Globus pallidus (tissue), 1 donor: ENCODE measurements at places on chromosomes 2 and 18.

DNA sequence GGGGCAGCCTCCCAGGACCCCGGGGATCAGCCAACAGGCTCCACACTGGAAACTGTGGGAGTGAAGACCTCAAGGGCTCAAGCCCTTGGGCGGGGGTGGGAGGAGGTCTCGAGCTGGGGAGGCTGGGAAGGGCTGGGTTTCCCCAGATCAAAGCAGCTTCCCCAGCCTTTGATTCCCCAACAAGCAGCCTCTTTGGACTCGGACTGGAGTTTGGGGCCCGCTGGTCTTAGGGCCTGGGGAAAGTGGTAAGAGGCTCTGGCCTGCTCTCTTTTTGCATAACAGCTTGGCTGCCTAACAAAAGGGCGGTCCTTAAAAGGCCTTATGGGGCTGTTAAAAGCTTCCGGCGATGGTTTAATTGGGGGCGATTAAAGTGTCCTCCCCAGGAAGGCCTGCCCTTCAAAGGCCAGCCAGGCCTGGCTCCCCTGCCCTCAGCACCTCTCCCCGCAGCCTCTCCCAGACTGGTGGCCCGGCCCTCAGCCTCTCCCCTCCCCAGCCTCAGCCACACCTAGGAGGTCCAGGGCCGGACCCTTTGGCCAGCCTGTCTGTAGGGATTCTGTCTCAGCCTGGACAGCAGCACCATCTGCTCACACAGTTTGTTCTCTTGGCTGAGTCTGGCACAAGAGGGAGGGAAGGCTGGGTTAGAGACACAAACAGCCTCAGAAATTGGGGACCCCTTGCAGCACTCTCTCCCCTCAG lies 39.6 kb downstream of the ZFP36L2 start:
- no peak for DNase-seq

DNA sequence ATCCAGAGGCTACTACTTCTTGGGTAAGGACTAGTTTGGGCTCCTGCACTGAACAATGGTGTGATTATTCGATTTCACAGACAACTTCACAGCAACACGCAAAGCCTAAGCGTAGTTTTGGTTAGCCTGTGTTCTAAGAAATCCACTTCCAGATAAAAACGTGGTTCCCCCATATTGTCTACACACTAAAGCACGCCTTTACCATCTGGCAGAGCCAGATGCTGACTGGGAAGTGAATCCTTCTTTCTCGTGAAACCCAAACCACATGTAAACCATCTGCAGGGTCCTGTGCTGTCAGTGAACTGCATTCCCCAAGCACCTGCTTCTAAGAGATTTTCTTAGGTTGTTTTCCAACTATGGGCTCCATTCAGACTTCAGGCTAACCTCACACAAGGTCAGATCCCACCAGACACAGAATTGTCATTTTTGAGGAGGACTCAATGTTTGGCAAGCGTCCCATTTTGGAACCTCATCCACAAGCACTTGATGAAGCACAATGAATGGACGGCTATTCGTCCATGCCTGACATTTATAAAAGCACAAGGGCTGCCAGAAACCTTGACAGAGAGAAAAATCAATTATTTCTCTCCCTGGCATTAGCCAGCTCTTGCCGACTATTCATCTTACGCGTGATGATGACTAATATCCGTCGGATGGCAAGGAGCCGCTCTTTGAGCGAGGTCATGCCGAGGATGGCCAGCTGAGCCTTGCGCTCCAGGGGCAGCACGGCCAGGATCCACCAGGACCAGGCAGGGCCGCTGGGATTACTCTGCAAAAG lies 38.4 kb downstream of the LONRF2 start:
- peak; percentile 42 for DNase-seq

DNA sequence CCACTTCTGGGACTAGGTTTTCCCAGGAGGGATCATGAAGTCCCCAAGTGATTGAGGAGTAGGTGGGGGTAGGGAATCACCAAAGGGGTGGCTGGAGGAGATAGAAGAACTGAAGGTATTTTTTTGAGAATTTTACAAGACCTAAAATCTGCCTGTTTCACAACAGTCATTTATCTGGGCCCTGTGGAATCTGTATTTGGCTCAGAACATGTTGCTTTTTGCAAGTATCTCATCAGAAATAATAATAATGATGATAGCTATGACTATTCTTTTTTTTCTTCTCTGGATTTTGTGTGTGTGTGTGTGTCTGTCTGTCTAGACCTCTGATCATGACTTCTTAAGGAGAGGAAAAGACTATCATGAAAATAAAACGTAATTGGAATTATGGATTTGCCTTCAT lies 13.9 kb downstream of the STON1 start:
- no peak for DNase-seq

DNA sequence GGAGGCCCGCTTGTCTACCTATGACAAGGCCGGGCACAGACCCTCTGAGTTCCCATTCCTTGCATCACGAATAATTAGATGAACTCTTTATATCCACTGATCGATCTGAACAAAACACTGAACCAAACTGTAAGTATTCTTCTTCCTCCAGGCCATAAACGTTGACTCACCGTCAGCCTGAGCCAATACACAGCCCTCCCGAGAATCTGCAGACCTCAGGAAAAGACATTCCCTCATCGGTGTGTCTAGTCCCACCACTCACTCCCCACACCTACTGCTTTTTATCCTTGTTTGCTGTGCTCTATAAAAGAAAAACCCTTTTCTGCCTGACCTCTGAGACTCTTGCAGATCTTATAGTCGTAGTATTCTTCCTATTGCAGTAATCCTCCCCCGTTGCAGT lies 41.0 kb downstream of the TMEM87B start:
- DNase-seq: no peak

DNA sequence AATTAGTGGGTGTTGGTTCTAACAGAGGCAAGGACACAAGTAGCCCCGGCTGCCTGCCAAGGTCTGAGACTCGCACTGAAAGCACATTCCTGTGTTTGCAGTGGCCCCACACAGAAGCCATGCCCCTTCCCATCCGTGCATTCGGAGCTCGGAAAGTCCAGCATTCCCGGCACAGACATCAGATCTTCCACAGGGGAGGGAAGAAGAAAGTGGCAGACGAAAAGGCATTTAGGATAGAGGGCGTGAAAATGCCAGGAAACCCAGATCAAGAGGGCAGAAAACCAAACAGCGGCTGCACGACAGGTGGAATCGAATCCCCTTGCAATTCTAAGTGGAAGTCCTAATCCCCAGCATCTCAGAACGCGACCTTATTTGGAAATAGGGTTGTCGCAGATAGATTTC lies 105.5 kb upstream of the ASB18 start:
- no peak for DNase-seq

- peak; percentile 95 for DNase-seq
Measured at GRCh38 chr2:238263204-238264071, 23.6 kb upstream of the HES6 start.

DNA sequence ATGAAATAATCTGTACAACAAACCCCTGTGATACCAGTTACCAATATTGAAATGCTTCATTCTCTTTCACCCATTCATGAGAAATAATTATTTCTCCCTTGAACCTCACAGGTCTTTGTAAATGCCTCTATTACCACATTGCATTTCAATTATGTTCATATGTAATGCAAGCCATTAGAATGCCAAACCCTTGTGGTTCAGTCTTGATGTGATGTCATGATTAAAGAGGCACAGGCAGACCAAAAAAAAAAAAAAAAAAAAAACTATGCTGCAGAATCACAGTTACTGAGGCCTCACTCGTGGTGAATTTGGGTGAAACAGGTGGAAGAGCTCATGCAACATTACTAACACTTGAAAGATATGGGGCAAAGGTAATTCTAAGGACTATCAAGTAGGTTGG lies 9.4 kb upstream of the EPG5 start:
- DNase-seq: no peak

- DNase-seq: peak; percentile 74
Measured at GRCh38 chr2:113240150-113240914, 38.4 kb downstream of the PAX8 start.

- DNase-seq: peak; percentile 45
Measured at GRCh38 chr2:101253013-101253702, 472 bp downstream of the CNOT11 start.

DNA sequence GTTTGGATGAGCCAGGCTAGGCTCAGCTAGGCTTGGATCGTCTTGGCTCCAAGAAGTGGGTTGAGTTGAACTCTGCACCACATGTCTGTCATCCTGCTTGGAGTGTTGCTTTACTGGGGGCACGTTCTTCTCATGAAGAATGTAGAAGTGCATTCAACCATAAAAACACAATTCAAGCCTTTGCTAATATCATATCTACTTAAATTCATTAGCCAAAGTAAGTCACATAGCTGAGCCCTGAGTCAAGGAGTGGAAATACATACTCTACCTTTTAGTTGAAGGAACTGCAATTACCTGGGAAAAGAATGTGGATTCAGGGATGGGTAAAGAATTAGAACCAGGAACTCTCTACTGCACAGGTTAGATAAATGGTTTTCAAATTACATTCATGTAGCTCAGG lies 360.4 kb upstream of the KCNH7 start:
- DNase-seq: no peak

DNA sequence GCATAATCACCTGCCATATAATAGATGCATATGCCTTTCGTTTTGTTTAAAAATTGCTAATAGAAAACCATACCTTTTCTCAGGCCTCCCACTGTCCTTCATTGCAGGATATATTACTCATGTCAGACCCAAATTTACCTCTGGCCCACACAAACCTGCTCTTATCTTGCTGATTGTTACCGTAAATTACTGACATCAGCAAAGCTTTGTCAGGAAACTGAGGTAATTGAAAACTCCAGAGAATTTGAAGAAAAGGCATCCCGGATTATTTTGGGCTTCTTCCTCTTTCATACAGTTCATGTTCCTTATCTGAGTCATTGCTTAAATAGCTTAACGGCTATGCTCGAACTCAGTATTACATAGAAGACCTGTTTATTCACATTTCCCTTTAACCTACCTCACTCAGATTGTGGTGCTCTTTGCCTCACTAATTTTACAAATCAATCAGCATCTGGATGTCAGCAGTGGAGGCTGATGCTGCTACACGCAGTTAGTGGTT lies 145.7 kb downstream of the ZEB2 start:
- no peak for DNase-seq

- DNase-seq: no peak
Measured at GRCh38 chr18:33128581-33128980, 311.9 kb downstream of the CCDC178 start.

DNA sequence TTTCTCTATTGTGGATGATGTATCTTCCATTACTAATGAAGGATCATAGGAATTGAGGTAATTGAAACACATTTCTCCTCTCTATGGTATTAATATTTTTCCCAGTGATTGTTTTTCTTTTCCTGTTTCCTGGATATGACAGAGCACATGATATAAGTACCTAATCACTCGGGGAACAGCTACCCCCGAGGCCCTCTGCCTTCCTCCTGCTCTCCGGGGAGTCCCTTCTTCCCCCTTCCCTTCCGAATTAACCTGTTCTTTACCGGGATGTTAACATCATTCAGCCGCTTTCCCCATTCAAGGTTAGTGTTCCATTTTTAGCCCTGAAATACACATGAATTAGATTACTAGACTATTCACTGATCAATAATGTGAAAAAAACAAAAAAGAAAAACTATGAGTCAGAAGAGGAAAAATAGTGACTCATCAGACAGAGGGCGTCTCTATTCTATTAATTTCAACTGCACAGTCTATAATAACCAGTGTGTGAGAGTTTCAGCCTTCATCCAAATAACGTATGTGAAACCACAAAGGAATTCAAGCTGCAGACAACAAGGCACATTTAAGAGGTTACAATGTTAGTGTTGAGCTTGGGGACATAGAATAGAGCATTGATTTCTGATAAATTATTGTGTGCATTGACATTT lies 450.8 kb downstream of the DLGAP1 start:
- no peak for DNase-seq

DNA sequence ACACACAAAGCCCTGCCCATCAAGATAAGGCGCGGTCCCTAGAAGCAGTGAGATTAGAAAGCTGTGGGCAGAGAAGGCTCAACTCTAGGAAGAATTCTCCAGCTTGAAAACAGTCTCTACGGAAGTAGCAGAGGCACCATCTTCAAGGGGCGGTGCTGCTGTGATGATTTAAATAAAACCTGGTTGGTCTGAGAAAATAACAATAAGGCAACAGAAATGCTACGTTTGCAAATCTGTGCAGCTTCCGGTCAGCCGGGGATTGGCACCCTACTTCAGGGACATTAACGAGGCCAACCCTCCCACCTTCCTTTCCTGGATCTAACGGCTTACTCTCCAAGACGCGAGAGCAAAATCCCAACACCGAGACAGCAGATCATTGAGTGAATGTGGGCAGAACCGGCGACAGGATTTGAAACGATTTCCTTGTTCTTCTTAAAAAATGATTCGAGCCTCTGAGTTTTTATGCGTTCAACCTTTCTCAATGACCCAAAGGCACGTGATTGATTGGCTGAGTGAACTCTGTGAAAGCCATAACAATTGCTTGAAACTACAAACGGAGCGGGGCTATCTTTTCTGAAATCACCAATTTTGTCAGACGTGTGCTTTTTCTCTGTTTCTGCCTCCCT lies 93.7 kb upstream of the ZNF516 start:
- no peak for DNase-seq

DNA sequence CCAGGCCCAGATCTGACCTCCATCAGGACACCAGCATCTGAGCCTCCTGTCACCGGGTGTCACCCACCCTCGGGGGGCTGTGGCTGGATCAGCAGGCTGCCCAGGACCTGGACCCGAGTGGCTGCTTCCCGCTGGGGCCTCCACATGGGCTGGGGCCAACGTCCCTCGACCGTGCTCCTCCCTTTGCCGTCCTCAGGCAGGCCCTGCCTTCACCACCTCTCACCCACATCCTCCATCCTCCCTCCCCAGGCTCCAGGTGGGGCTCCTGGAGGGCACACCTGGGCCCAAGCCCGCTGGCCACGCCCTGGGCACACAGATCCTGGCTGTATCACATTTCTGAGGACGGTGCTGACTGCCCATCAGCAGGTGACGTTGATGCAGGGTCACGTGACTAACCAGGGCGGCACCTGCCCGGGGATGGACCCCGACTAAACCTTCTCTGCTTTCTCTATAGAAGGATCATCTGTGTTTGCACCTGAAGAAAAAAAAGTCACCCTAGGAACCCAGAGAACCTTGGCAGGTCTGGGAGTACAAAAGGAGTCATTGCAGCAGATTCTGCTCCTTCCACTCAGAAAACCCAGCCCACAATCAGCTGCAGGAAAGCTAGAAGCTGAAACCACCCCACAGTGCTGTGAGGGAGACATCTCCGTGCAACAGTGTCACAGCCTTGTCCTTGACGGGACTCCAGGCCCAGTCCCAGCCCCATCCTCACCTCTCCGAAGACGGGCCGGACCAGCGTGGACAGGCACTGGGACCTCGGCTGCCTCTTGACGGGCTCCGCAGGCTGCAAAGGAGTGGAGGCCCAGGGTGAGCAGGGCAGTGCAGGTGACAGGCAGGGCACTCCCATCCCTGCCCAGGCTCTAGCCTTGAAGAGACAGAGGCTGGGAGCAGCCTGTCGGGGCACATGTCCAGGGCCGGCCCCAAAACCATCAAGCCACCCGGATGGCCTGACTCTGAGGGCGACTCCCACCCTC lies 11.2 kb downstream of the STK25 start:
- no peak for DNase-seq
